Activated CD4-positive, alpha-beta T cell treated with anti-CD3 and anti-CD28 coated beads, Interleukin-2, amount 10 ng/mL, durations not matched to agents 7 days and 5 days (primary cell): ENCODE measurements at places on chromosomes 6 and 20. TPM values are rescaled to one million over a fixed set of nuclear protein-coding genes. Genes with fewer than 3 reads are reported as not detected.

The RBPJL gene
- not detected for total RNA-seq

The TDRD6 gene
- not detected for total RNA-seq

The CST3 gene
- 1.6 TPM for total RNA-seq

The CDH22 gene
- not detected for total RNA-seq

The FANCE gene
- total RNA-seq: 11.7 TPM

The BMP5 gene
- not detected for total RNA-seq

The LGSN gene
- not detected for total RNA-seq

DNA sequence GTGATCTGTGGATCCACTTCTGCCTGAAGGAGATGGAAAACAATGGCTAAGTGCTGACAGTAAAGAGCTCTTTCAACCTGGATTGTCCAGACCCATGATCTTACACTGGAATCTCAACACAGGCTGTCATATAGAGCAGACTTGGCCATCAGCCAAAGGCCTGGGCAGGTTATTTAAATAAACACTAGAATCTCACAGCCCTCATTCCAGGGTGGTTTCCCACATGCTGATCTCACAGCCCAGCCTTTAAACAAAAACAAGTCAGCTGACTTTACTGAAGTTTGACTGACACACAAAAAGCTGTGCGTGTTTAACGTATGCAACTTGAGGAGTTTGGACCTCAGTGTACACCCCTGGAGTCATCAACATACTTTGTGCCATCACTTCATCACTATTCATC, 28.4 kb downstream of the SYNDIG1 start:
- no peak overlapping the region for H3K4me3 ChIP-seq
- no peaks in the 10 kb centered on the region for H3K27me3 ChIP-seq
- H3K27ac ChIP-seq: no peak overlapping the region
- no peaks in the 10 kb centered on the region for H3K36me3 ChIP-seq
- no peak for DNase-seq

DNA sequence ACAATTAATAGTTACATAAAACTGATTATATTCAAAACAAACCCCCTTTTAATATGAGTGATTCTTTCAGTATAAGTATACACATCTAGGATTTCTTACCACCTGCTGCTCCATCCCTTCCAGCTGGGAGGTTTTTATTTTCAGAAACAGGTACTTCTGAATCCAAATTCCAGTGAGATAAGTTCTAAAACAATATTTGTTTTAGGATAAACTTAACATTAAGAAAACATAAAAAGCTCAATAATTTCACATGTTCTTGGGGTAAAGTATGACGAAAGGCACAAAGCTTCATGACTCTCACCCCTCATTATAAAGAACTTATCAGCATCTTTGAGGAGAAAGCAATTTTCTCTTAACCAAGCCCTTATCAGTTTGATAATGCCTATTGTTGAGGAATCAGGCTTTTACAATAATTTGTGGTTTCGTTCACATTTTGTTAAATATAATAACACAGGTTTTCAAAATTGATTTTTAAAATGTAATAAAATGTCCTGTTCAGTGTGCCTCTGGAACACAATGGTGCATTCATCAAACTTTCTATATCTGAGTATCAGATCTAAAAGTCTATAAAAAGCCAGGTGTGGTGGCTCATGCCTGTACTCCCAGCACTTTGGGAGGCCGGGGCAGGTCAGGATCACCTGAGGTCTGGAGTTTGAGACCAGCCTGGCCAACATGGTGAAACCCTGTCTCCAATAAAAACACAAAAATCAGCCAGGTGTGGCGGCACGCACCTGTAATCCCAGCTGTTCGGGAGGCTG, 4.3 kb downstream of the FAM217A start:
- no peaks in the 10 kb centered on the region for H3K36me3 ChIP-seq
- H3K4me3 ChIP-seq: no peak overlapping the region
- DNase-seq: no peak
- peaks cover 1% of the 10 kb centered on the region for H3K4me1 ChIP-seq

- H3K36me3 ChIP-seq: no peaks in the 10 kb centered on the region
- H3K27ac ChIP-seq: no peak overlapping the region
- peaks cover 7% of the 10 kb centered on the region for H3K27me3 ChIP-seq
- no peak overlapping the region for H3K4me3 ChIP-seq
- DNase-seq: no peak
Observed at GRCh38 chr6:37757381-37757780, 59.7 kb upstream of the MDGA1 start.

DNA sequence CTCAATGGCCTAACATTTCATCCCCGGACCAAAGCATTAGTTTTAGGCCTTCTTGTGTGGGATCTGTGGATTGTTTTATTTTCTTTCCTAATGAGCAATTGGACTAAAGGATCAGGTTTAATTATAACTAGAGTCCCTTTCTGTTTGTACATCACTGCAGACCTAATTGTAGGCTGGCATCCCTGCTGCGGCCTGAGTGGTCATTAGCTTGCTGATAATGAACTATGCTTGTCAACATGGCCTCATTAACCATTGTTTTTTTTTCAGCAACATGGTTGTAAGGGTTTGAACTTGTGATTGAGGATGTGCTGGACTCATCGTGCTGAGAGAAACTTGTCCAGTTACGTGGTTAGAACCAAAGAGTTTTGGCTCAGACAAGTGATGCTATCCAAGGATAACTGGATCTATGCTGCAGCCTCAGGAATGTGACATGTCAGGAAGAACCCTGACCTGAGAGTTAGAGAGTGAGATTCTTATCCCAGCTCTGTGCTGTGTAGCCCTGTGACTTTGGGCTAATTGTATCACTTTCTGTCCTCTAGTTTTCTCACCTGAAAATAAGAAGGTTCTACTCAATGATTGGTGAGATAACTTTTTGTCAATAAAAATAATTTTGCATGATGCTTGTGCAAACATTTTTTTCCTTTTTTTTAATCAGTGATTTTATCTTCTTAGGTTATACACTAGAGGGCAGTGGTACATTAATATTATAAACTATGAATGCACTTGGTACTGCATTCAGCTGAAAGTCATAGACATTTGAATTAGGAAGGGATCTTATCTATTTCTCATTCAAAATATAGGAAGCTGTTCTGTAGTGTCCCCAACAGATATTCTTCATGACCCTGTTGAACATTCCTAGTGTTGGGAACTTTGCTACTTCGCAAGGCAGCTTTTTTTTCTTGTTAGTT, 140.9 kb downstream of the RNF144B start:
- no peak for DNase-seq
- H3K36me3 ChIP-seq: no peaks in the 10 kb centered on the region
- H3K4me1 ChIP-seq: no peaks in the 10 kb centered on the region
- H3K27me3 ChIP-seq: peaks cover 12% of the 10 kb centered on the region
- H3K27ac ChIP-seq: no peak overlapping the region
- H3K4me3 ChIP-seq: no peak overlapping the region

GRCh38 chr6:126963077-126963809, 155.2 kb upstream of the RSPO3 start:
- no peaks in the 10 kb centered on the region for H3K27me3 ChIP-seq
- no peak overlapping the region for H3K4me3 ChIP-seq
- H3K36me3 ChIP-seq: no peaks in the 10 kb centered on the region
- H3K27ac ChIP-seq: no peak overlapping the region

DNA sequence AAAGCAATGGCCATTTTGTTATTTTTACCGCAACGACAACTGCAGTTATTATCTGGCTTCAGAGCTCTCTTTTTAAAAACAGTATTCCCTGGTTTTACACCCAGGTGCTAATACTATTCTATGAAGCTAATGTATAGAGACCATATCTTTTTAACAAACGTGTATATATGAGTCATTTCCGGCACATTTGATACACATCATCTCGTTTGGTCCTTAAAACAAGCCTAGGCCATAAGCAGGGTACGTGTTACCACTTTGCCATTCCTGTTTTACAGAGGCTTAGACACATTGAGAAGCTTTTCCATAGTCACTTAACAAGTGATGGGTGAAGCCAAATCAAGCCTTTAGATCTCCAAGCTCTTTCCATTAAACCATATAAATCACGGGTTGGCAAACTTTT, 5.5 kb downstream of the TRAF3IP2 start:
- no peaks in the 10 kb centered on the region for H3K27me3 ChIP-seq
- H3K4me3 ChIP-seq: no peak overlapping the region
- H3K27ac ChIP-seq: no peak overlapping the region
- H3K36me3 ChIP-seq: peaks cover 11% of the 10 kb centered on the region
- DNase-seq: no peak
- peaks cover 37% of the 10 kb centered on the region for H3K4me1 ChIP-seq

- H3K4me3 ChIP-seq: no peak overlapping the region
- DNase-seq: no peak
- no peak overlapping the region for H3K27ac ChIP-seq
- no peaks in the 10 kb centered on the region for H3K27me3 ChIP-seq
- no peaks in the 10 kb centered on the region for H3K4me1 ChIP-seq
Observed at GRCh38 chr6:147653631-147654030, 145.1 kb downstream of the SAMD5 start.

- no peak overlapping the region for H3K27ac ChIP-seq
- DNase-seq: no peak
- no peaks in the 10 kb centered on the region for H3K36me3 ChIP-seq
- H3K27me3 ChIP-seq: peaks cover 53% of the 10 kb centered on the region
- H3K4me1 ChIP-seq: no peaks in the 10 kb centered on the region
Observed at GRCh38 chr6:157343732-157344131, 20.4 kb upstream of the TMEM242 start.

- no peak overlapping the region for H3K27ac ChIP-seq
- H3K4me3 ChIP-seq: no peak overlapping the region
- no peaks in the 10 kb centered on the region for H3K27me3 ChIP-seq
- no peaks in the 10 kb centered on the region for H3K36me3 ChIP-seq
Observed at GRCh38 chr6:11639376-11640235, 102.1 kb downstream of the TMEM170B start.

- DNase-seq: peak; percentile 16
- H3K27ac ChIP-seq: no peak within 1 kb of the TSS
- H3K27me3 ChIP-seq: peaks cover 17% of the 10 kb centered on the region
- H3K4me1 ChIP-seq: peaks cover 6% of the 10 kb centered on the region
- no peaks in the 10 kb centered on the region for H3K36me3 ChIP-seq
- peak within 1 kb of the TSS; percentile 56 for H3K4me3 ChIP-seq
Observed at GRCh38 chr20:23637282-23638221, at the start of gene CST3. Gene CST3 (minus strand): TSS chr20:23637955. CDS start chr20:23637862, 93 bp downstream.

GRCh38 chr6:1363298-1363697, 26.1 kb upstream of the FOXF2 start:
- no peaks in the 10 kb centered on the region for H3K4me1 ChIP-seq
- DNase-seq: no peak
- no peak overlapping the region for H3K27ac ChIP-seq
- no peaks in the 10 kb centered on the region for H3K36me3 ChIP-seq

GRCh38 chr20:19269737-19270340, 57.4 kb downstream of the SLC24A3 start:
- no peaks in the 10 kb centered on the region for H3K4me1 ChIP-seq
- no peak for DNase-seq
- no peak overlapping the region for H3K4me3 ChIP-seq
- no peak overlapping the region for H3K27ac ChIP-seq
- H3K27me3 ChIP-seq: no peaks in the 10 kb centered on the region

DNA sequence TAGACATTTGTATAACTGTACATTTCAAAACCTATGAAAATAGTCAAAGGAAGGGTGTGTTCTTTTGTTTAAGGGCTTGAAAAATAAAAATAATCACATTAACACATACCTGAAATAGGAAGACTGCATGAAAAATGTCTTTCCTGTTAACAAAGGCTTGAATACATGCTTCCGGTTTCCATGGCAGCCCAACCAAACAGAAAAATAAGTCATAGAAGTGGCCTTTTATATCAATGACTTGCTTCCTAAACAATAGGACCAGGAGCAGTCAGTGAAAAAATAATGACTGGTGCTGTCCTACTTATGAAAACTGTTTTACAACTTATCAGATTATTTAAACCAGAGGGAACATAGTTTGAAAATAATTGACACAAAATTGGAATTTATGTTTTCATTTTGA, 412.6 kb upstream of the PLCB4 start:
- no peaks in the 10 kb centered on the region for H3K36me3 ChIP-seq
- H3K27ac ChIP-seq: no peak overlapping the region
- no peaks in the 10 kb centered on the region for H3K27me3 ChIP-seq
- no peaks in the 10 kb centered on the region for H3K4me1 ChIP-seq
- no peak overlapping the region for H3K4me3 ChIP-seq
